ENCODE measurements at places on chromosomes 12 and 14.
A peak's percentile ranks its signal among the peaks of the same experiment; 100 is the strongest.

DNA sequence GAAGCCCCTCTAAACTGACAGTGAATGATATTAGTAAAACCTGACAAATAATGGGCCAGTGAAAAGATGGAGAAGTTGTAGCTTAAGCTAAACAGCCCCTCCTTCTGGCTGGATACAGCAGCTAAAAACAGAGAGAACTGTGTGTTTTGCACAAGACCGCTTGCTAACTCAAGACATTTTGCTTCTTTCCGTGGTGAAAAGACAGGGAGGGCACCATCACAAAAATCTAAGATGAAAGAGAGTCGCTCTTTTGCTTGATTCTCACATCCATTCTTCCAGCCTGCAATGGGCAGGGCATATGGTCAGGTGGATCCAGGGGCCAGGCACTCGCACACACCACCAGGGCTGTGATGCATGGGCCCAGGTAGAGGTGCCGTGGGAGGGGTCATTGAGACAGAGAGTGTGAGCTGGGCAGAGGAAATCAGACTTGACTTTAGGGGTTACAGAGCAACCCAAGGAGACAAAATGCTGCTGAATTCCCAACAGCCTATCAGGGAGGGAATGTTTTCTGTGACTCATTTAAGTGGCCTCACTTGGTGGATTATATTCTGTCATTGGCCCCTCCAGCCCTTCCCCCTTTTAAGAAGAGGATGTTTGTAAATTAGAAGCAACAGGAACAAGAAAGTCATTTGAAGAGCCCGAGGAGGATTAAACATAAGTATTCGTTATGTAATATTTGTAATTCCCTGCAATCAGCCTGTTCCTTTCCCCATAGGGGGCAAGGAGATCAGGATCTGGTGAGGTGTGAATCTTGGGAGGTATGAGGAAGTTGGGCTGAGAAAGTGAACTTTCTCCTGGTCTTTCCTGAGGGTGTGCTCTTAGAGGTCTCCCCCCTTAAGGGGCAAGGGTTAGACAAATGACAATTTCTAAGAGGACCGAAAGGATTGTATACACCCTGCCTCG, 12.3 kb downstream of the EMP1 start:
- peak; percentile 22 for DNase-seq

DNA sequence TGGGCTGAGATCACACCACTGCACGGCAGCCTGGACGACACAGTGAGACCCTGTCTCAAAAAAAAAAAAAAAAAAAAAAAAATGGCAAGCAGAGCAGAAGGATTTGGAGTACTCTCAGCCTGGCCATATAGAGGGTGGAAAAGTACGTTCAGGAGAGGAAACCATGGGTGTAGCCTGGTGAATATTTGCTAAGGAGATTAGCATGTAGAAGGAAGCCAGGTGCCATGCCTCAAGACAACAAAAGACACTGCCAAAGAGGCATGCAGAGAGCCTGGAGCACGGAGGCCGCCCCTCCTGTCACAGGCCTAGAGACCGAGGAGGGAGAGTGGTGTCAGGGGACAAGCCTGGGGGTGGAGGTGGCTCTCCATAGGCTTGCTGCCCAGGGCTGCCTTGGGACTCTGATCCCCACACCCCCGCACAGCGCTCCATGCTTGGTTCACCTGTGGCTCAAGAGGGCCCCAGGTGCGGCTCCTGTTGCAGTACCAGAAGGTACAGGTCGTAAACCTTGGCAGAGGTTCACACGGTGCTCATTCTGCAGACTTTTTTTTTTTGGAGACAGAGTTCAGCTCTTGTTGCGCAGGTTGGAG, 27.9 kb upstream of the DEGS2 start:
- DNase-seq: no peak

GRCh38 chr14:24351517-24351916, 11.7 kb upstream of the RIPK3 start:
- DNase-seq: peak; percentile 84

GRCh38 chr12:82805812-82806497, 119.2 kb downstream of the TMTC2 start:
- DNase-seq: no peak

- no peak for DNase-seq
Observed at GRCh38 chr12:6212086-6212485, 11.9 kb downstream of the CD9 start.

DNA sequence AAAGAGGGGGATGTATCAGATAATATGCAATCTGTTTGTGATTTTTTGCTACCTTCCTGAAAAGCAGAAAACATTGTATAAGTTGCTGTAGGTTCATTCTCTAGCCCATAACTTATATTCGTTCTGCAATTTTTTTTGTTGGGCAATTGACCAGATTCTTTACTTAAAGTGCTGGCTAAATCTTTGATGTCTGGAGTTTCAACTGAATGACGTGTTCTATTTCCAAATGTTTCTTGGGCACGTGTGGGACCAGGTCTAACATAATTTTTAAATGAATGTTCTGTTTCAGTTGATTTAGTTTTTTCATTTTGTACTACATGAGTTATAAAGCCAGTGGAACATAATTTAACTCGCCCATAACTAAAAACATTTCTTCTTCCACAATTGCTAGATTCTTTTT, 3.8 kb downstream of the MLH3 start:
- DNase-seq: no peak

DNA sequence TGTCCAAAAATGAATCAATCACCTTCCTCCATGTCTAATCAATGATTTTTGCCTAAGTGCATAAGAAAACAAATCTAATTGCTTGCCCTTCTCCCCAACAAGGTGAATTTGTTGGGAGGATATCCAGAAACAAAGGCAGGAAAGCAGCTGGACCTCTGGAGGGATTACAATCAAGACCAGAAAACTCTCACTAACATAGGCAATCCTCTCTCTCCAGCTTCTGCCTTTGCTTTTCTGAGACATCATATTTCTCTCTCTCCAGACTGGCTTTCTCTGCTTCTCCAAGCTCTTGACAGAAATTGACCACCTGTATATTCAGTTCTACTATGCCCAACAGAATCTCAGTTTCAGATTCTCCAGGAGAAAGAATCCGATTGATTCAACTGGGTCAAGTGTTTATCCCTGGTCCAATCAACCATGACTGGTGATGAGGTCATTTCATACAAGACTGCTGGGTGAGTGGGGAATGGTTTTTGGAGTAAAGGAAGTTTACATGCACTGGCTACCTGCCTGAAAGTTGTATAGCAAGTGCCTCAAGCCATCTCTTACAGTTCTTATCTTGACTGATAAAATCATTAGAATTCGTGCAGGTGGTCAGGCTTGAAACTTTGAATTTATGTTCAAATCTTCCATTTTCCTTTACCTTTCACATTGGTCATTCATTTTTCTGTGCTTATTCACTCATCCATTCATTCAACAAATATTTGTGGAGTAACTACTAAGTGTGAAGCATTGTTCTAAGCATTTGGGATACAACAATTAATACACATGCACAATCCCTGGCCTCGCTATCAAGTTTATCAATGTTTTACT, 22.2 kb upstream of the CFAP54 start:
- no peak for DNase-seq

GRCh38 chr12:132270516-132270915, 58.9 kb downstream of the GALNT9 start:
- no peak for DNase-seq

DNA sequence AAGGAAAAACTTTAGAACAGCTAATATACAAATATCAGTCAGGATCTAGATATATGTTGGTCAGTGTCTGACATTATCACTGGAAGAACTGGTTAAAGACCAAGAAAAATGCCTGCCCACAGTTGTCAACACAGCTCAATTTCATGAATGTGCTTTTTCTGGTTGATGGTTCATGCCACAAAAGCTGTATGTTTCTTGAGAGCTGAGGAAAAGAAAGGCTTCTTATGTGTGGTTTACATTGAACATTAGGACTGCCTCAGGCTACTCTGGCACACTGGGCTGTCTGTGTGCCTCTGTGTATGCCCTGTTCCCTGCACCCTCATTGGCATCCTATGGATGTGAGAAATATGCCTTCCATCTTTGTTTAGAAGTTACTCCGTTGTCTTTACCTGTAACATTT, 218.8 kb upstream of the RGS6 start:
- no peak for DNase-seq

- DNase-seq: peak; percentile 82
Observed at GRCh38 chr14:92507174-92507768, 6.3 kb upstream of the RIN3 start.

GRCh38 chr12:108843187-108843586, 14.2 kb downstream of the SSH1 start:
- no peak for DNase-seq

GRCh38 chr14:96119947-96120346, 80.8 kb downstream of the C14orf132 start:
- no peak for DNase-seq

GRCh38 chr12:114448618-114448933, 42.6 kb upstream of the TBX5 start:
- no peak for DNase-seq

- no peak for DNase-seq
Observed at GRCh38 chr12:132766380-132767085, 4.9 kb upstream of the ANKLE2 start.

GRCh38 chr12:49580572-49581535, 12.9 kb upstream of the MCRS1 start:
- peak; percentile 57 for DNase-seq

DNA sequence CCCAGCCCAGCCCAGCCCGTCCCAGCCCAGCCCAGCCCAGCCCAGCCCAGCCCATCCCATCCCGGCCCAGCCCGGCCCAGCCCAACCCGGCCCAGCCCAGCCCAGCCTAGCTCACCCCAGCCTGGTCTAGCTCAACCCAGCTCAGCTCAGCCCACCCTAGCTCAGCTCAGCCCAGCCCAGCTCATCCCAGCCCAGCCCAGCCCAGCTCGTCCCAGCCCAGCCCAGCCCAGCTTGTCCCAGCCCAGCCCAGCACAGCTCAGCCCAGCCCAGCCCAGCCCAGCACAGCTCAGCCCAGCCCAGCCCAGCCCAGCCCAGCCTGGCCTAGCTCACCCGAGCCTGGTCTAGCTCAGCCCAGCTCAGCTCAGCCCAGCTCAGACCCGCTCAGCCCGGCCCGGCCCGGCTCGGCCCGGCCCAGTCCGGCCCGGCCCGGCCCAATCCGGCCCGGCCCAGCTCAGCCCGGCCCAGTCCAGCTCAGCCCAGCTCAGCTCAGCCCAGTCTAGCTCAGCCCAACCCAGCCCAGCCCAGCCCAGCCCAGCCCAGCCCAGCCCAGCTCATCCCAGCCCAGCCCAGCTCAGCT, 184.7 kb downstream of the TMEM121 start:
- DNase-seq: no peak

DNA sequence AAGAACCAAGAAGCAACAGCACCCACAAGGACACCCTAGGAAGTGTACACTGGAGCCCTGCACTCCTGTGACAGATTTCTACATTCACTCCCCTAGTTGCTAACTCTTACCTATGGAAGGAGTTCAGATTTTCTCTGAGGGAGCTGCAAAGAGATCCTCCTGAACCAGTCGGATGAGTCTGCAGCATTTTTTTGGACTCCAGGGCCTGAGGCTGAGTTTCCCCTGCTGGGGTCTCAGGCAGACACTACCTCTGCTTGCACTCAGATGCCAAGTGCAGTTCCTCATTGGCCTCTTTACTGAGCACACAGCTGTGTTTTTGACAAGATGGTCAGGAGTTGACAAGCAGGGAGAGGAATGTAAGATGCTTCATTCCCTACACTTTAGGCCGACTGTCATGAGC, 153.2 kb upstream of the RBM19 start:
- no peak for DNase-seq

DNA sequence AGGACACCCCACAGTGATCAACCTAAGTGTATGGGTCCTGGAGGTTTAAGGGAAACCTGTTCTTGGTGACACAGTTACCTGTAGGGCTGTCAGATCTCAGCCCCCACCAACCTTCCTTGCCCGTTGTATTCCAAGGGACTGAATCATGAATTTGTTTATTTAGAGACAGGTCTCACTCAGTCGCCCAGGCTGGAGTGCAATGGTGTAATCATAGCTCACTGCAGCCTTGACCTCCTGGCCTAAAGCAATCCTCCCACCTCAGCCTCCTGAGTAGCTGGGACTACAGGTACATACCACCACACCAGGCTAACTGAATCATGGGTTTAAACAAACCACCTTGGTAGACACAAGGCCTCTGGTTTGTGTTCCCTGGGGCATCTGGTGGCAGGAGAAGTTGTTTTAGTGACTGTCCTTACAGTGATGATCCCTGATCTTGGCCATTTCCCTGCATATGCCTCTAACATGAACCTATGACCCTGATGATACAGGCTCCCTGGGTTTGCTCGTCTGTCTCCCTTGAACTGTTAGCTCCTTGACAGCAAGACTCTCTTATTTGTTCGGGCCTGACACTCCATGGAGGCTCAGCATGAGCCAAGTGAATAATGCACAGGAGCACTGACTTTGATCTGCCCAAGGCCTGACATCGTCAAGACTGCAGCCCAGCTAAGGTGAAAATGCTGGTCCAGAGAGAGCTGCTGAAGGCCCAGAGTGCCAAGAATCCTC, 47.9 kb downstream of the PITPNM2 start:
- DNase-seq: no peak

DNA sequence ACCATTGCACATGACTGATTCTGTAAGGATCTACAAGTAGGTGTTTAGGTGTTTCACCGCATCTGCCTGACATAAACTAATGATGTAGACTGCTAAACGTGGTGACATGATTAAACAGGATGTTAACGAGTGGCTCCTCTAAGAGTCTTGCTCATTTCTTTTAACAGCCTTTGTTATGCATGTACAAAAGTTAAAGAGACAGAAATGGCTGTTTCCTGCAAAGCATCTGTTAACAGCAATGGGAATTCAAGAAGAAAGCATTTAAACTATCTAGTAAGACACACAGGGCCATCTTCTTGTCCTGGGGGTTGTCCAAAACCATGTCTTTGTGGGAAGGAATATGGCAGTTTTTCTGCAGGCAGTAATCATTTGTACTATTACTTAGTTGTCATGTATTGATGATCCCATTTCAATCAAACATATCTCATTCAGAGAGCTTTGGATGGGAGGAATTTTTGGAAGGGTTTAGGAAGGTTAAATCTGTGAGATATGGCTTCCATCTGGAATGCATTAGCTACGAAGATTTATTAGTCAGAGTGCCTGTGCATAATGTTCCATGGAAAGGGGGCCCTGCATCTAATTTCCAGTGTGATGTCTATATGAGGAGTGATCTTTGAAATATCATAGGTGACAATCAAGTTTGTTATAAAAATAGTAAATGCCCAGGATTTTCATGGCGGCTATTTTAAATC, 495.1 kb downstream of the EGLN3 start:
- DNase-seq: no peak

- DNase-seq: no peak
Observed at GRCh38 chr12:23066095-23066494, 441.1 kb downstream of the ETNK1 start.

- no peak for DNase-seq
Observed at GRCh38 chr12:96770219-96771102, 136.6 kb upstream of the NEDD1 start.

GRCh38 chr14:34218881-34219280, 243.2 kb downstream of the SPTSSA start:
- no peak for DNase-seq

DNA sequence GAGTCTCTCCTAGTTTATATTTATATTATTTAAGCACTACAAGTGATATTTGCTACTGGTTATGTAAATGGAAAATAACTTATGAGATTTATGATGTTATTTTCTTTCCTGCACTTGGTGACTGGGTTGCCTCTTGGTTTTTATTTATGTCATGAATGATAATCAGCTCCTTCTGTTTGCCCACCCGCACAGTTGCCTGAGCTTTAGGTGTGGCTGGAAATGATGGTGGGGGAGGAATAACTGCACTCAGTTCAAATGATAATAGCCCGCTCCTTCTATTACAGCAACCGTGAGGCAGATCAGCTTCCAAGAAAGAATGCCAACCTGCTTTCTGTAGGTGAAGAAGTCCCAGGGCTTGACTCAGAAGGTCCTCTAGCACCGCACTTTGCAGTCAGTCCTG, 190.2 kb upstream of the CAND1 start:
- DNase-seq: no peak

GRCh38 chr12:5459051-5459782, 27.3 kb downstream of the NTF3 start:
- no peak for DNase-seq

- no peak for DNase-seq
Observed at GRCh38 chr14:78346747-78347146, 176.6 kb downstream of the NRXN3 start.
